Stomach (tissue), 19 donors: ENCODE measurements at places on chromosomes 1 and 21.

DNA sequence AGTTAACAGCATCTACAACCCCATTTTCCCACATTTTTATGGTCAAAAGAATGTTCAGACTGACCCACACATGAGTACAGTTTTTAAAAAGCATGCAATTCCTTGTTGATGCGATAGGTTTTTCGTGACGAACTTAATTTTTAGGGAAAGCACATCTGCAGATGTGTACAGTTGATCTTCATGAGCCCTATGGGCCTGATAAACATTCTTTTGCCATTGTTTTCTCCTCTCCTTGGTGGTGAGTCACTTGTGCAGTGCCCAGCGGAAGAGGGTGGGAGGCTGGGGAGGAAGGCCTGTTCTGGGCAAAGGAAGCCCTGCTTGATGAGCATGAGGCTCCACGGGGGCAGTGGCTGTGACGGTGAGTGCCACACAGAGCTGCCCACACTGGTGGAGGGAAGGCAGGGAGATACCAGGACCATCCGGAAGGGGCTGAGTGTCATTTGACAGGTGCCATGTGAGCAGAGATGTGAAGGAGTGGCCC lies 5.3 kb downstream of the ARF1 start:
- no peak for DNase-seq

DNA sequence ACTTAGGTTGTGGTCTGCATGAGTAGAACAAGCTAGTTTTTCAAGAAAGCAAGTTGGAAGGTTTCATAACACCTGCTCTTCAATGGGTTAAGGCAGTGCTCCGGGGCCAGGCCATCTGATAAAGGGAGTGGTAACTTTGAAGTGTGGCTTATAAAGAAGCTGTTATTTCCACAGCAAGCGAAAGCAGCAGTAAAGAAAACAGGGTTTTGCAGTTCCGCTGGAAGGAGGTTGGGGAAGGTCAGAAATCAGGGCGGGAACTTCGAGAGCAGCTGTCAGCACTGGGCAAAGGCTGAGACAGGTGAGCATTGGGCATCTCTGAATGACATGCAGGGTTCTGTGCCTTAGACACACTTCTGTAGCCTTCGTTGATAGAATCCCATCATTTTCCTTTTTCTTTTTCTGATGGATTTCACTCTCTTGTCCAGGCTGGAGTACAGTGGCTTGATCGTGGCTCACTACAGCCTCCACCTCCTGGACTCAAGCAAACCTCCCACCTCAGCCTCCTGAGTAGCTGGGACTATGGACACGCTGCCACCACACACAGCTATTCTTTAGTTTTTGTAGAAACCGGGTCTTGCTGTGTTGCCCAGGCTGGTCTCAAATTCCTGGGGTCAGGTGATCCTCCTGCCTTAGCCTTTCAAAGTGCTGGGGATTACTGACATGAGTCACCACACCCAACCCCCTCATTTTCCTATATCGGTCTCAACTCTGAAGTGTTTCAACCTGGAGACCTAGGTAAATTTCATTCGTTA lies 20.5 kb downstream of the TMEM51 start:
- DNase-seq = peak; percentile 66

GRCh38 chr1:216621536-216621935 lies 101.7 kb downstream of the ESRRG start:
- DNase-seq = no peak

GRCh38 chr1:182664296-182664695 lies 20.1 kb downstream of the RGS8 start:
- no peak for DNase-seq

DNA sequence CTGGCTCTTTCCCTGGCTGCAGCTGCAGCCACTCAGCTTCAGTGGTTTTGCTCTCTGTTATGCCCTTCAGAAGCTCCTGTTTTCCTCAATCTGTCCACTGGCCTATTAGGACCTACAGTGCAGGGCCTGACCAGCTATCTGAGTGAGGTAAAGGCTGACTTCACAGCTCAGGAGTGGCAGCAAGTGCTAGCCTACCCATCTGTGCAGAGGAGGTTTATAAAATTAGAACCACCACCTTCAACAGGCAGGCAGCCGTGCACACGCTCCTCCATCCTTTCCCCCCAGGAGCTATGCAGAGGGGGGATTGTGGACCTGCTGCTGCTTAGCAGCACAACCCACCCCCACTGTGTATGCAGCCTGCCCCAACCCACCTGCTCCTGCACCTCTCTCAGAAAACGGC lies 8.3 kb downstream of the ADAR start:
- no peak for DNase-seq

GRCh38 chr1:167767761-167768160 lies 46.0 kb downstream of the MPZL1 start:
- no peak for DNase-seq

DNA sequence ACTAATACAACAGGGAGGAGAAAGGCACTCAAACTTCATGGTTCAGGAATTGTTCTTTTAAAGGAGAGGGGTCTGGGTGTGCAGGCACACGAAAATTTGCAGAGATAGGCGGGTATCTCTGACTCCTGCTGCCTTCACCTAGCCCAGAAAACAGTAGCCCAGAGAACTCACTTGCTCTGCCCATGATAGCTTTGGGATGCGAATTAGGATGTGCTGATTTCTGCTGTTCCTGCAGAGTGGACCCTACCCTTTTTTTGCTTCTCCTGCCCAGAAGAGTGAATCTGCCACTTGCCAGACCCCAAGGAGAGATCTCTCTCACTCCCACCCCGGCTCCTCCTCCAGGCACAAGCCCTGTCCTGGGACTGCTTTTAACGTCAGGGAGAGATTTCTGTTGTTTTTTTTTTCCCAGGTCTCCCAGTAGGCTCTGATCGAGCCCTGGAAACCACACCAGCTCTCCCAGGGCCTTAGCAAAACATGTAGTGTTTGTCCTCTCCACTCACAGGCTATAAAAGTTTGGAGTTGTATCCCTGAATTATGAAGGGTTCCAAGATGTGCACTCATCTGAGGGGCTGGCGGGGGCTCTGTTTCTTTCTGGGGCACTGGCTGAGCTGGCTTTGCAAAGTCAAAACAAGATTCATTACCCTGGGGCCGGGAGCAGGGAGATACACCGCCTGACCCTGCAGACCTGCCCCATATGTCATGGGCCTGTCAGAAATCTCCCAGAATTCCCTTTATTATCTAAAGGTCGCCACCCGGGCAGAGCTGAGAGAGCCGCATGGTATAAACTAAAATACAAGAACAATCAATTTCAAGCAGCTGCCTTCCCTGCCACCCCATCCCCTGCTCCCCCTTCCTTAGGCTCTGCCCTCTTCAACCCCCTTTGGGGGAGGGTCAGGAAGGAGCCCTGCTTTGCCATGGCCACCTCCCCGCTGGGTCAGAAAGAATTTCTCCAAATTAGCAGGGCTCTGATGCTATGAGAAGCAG lies 17.9 kb downstream of the PLXNA2 start:
- DNase-seq = no peak

GRCh38 chr1:20139776-20140612 lies 871 bp downstream of the PLA2G2F start:
- no peak for DNase-seq

DNA sequence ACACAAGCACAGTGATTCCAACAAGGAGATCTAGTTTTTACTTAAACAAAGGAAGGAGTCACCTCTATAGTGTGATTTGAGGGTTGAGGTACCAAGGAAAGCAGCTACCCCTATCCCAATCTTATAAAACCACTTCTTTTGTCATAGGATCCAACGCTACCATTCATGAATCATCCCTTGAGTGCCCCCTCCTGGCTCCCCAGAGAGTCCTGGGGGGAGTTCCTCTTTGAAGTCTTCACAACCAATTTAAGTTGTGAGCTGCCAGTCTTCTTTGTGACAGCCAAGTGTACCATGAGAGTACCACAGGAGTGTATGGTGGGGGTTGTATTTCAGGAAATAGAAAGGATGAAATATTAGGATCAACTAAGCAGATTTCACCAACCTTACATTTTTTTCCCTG lies 39.1 kb upstream of the NHLH2 start:
- no peak for DNase-seq

DNA sequence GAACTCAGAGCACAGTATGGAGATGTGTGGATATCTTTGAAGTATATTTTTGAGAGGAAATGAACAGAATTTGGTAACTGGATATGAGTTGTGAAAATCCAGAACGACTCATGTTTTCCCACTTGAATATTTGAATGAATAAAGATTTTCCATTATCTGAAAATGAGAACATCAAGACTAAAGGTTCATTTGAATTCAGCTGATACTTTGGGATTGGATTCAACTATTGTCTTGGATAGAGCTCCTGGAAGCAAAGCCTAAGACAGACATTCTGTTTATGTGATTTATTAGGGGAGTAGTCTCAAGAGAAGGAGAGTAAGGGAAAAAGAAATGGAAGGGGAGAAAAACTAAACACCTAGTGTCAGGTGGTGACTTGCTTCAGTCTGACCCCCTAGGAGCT lies 256.0 kb upstream of the LYPLAL1 start:
- no peak for DNase-seq

- no peak for DNase-seq
Measured at GRCh38 chr21:29407571-29407970, 108.8 kb downstream of the BACH1 start.

- DNase-seq = no peak
Measured at GRCh38 chr1:7616953-7617352, 154.1 kb upstream of the VAMP3 start.

DNA sequence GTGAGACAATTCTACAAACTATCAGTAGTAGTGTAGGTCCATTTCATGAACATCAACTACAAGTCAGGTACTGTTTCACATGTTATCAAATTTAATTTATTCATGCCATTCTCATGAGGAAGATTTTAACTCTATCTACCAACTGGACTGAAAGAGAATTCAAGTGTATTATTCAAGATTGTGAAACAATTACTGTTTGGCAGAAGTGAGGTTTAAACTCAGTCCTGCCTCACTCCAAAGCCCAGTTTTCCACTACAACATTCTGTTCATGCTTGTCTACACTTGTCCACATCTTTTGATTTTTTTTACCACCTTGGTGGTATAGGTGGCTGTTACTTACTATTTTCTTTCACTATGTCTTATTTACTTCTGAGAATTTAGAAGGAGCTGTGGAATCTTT lies 272.9 kb downstream of the TGFB2 start:
- no peak for DNase-seq

GRCh38 chr1:38279148-38279547 lies 232.6 kb upstream of the POU3F1 start:
- no peak for DNase-seq

DNA sequence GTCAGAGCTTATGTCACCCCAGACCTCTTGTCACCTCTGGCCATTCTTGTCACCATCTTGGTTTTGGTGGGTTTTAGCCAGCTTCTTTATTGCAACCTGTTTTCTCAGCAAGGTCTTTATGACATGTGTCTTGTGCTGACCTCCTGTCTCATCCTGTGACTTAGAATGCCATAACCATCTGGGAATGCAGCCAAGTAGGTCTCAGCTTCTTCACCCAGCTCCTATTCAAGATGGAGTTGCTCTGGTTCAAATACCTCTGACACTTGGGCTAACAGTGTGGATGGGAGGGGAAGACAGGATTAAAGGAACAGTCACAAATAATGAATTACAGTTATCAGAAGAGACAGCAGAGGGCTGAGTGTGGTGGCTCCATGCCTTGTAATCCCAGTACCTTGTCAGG lies 30.5 kb upstream of the PIK3CD start:
- DNase-seq = no peak

DNA sequence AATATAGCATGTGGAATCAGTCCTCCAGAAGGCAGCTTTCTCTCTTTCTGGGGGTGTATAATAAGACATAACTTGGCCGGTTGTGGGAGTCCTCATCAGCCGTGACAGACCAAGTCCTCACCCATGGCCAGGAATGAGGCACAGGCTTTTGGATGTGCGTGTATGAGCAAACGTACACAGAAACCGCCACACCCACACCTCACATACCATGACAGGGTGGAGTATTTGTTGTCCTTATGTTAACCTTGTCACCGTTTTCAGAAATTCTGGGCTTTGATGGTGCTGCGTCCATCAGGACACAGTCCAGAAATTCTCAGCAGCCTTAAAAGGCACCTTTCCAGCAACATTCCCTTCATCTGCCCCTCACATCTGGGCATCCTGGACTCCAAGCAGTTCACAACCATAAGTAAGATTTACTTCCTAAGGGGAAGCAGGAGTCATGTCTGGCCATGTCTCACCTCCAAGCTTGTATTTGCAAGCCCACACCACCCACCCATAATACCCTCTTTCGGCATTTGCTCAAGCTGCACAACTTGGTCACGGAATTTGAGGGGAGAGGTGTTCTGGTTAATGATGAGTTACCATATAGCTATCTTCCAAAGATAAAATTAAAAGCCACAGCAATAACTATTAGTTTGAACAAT lies 12.4 kb downstream of the C1orf116 start:
- peak; percentile 80 for DNase-seq

DNA sequence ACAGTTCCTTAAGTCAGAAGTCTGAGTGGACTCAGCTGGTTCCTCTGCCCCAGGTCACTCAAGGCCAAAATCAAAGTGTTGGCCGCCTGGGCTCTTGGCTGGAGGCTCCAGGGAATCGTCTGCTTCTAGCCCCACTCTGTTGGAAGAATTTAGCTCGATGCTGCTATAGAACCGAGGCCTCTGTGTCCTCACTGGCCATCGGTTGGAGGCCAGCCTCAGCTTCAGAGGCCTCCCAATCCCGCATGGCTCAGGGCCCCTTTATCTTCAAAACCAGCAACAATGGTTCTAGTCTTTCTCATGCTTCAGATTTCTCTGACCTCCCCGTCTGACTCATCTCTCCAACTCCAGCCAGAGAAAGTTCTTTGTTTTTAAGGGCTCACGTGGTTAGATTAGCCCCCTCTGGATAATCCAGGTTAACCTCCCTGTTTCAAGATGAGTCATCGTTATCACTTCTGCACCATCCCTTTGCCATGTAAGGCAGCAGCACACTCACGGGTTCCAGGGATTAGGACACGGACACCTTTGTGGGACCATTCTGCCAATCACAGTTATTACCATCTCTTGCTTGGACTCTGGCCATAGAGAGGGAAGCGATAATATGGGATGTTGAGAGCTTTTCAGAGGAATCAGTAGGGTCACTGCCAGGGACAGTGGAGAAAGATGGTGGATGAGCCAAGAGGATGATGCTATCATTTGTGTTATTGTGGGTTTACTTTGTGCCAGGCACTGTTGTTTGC lies 13.6 kb downstream of the FHAD1 start:
- DNase-seq = no peak

DNA sequence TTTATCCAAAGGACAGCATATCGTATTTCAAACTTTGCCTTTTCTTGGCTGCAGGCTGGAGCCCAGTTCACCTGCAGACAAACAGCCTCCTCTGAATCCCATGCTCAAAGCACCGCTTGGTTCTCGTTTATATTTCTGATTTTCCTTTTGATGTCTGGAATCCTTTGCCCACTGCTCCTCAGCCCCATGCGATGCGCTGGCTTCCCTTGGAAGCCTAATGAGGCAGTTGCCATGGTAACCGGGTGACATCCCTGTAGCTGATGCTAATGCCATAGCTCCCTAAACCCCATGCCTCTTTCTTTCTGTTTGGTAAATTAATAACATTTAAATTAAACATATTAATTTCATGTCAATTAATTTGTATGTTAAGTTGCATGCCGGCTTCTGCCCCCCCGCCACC lies 327.1 kb downstream of the PRDM2 start:
- DNase-seq = no peak
